Pons (tissue), 1 donor: ENCODE measurements at places on chromosomes 5 and 9.

- DNase-seq: no peak
Measured at GRCh38 chr9:35753466-35753865, 610 bp downstream of the MSMP start.

GRCh38 chr5:132779961-132780360 is 2.9 kb upstream of the SEPTIN8 start:
- peak; percentile 97 for DNase-seq

DNA sequence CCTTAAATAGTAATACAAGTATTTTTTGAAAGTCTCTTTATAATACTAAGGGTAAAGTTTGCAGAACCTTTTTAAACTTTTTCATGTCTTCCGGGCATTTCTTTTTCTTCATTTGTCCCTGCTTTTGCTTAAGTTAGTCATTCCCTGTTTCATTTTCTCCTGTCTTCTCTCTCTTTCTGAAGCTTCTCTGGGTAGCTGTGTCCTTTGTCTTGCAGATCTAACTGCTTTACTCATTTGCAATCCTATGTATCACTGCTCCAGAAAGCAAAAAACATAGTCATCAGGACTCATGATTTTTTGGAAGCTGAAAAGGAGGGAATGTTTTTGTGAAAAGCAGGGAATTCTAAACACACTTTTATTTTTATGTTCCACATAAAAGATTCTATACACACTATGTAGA is 301.7 kb downstream of the MRPS30 start:
- DNase-seq: no peak

DNA sequence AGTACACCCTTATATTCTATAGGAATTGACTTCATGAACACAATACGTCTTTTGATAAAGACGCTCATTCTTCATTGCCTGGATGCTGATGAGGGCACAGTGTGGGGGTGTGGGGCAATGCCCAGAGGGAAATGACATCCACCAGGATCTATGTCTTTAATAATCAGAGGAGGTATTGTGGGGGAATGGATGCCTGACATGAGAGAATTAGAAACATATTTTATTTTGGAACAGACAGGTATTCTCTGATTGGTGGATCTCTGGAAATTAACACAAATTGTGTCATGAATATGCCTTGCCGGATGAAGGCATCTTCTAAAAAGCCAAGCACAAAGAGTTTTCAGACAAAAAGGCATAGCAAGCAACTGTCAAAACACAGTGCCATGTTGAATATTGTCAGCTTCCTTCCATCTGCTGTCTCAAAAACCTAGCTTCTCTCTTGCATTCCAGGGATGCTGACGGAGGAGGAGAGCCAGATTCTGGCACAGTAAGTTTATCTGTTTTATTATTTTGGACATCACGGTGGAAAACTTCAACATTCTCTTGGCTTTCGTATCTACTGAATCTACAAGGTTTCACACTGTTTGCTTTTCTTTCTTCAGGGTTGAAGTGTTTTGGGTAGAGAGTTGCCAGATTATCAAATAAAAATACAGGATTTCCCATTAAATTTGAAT is 3.9 kb upstream of the C5orf58 start:
- DNase-seq: no peak

DNA sequence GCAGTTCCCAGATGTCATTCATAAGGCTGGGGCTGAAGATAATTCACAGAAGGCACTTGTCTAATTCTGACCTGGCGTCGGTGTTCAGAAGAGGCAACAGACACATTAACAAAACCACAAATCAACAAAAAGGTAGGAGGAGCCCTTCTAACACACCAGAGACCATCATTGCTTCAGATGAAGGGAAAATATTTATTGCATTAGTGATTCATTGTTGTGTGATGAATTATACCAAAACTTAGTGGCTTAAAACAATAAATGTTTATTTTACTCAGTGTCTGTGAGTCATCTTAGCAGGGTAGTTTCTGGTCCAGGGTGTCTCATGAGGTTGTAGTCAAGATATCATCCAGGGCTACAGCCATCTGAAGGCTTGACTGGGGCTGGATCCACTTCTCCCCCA is 91.3 kb upstream of the KIF2A start:
- DNase-seq: no peak

- DNase-seq: no peak
Measured at GRCh38 chr5:160359816-160360215, 10.6 kb downstream of the C1QTNF2 start.
